Stimulated activated CD4-positive, alpha-beta T cell treated with anti-CD3 and anti-CD28 coated beads, Interleukin-4, amount 100 ng/mL, for 48 hours (primary cell): ENCODE measurements at places on chromosomes 1 and 21.

DNA sequence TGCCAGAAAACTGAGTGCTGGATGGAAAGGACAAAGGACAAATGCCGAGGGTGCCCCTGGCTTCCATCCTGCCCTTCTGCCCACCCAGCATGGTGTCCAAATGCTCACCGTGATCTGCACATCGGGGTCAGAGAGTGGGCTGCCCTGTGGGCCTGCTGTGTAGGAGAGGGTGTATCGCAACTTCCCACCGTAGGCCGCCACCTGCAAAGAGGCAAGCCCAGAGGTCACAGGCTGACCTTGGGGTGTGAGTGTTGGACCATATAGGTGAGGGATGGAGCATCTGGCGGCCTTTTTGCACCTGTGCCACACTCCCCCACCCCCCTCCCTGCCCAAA, 53.5 kb downstream of the LDLRAD2 start:
- no peak for DNase-seq

DNA sequence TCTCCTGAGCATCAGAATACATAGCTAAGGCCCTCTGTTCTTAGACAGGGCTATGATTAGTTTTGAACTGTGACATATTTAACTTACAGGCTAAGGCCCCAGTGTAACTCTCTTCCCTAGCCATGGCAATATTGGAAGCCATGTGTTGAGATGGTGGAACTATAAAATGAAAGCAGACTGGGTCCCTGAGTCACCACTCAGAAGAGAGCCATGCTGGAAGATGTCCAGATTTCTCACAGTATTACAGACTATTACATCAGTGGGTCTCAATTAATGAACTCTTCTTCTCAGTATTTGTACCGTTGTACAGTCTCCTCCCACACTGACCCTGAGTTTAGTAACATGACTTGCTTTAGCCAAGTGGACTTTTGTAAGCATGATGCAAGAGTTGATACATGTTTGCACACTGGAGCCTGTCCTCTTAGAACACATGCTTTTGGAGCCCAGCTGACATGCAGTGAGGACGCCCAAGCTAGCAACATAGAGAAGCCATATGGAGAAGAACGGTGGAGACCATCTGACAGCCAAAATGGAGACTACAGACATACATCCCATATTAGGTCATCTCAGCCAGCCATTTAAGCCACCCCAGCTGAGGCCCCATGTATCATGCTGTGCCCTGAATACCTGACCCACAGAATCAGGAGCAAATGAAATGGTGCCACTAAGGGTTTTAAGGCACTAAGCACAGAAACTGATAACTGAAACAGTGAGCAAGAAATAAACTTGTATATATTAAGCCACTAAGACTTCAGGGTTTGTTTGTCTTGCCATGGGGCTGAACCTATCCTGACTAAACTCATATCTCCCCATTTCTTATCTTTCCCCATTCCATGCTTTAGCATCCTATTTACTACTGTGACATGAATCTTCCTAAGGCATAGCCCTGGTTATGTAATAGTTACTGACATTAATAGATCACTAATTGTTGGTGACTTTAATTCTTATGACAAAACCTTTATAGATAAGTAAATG, 24.4 kb downstream of the TBX15 start:
- DNase-seq: no peak

DNA sequence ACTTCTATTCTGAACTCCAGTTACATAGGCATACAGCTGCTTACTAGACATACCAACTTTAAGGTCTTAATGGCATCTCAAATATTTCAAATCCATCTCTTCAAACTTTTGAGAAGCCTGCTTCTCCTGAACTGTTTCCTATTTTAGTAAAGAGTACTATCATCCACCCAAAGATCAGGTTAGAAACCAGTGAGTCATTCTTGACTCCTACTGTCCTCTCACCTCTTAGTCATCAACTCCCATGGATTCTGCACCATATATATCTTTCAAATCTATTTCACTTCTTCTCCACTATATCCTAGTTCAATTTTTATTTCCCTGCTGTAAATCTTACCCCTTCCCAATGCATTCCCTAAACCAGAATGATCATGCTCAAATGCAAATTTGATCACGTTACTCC, 18.1 kb upstream of the BEND5 start:
- no peak for DNase-seq

- DNase-seq: no peak
These were observed 217.3 kb downstream of the PTPRU start for GRCh38 chr1:29453502-29454240.

DNA sequence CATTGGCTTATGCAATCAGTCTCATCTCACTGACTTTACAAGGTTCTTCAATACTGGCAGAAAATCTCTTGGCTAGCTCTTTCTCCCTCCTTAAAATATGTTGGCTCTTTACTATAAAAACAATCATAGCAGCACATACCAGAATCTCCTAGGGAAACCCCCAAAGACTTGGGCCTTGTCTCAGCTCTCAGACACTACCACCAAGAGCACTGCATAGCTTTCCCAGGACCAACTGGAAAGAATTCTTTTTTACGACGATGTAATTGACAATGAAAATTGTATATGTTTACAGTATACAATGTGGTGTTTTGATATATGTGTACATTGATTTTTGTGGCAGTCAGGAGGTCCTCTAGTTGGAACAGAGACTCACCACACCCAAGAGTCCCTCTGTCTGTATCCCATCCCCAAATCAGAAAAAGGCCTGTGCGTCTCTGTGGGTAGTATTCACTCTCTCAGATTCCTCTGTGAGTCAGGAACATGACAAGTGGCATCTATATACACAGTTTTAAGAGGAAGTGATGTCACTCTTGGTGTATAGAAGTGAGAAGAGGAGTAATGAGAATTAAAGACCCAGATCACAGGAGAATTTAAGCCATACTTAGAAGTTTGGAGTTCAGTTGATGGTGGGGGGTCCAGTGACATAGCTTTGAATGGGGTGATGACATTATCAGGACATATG, 21.1 kb downstream of the SMAP2 start:
- DNase-seq: no peak

GRCh38 chr1:221774054-221774842, 32.4 kb upstream of the DUSP10 start:
- DNase-seq: no peak

DNA sequence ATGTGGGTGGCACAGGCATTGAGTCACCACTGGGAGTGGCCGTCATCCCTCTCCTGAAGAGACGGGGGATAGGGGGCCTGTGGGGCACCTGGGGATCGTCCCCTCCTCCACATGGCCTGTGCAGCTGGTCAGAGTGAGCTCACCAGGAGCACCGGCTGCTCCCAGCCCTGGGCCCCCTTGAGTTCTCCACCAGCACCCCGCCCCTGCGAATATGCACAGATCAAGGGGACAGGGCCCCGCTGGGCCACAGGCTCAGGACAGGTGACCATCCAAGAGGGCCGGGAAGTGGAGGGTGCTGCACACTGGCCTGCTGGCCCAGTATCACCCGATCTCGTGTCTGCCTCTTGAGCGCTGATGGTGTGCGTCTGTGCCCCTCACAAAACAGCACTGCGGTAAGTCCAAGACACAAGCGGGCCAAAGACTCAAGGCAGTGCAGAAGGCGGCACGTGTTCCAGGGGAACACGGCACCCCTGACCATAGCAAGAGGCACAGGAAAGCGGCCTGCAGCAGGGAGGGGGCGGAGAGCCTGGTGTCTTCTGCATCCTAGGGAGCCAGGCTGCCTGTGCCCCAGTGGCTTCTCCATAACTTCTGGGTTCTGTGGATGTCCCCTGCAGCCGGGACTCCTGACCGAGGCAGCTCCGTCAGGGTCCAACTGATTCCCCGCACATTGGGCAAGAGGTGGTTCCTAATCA, 18.1 kb upstream of the TSPEAR start:
- no peak for DNase-seq

DNA sequence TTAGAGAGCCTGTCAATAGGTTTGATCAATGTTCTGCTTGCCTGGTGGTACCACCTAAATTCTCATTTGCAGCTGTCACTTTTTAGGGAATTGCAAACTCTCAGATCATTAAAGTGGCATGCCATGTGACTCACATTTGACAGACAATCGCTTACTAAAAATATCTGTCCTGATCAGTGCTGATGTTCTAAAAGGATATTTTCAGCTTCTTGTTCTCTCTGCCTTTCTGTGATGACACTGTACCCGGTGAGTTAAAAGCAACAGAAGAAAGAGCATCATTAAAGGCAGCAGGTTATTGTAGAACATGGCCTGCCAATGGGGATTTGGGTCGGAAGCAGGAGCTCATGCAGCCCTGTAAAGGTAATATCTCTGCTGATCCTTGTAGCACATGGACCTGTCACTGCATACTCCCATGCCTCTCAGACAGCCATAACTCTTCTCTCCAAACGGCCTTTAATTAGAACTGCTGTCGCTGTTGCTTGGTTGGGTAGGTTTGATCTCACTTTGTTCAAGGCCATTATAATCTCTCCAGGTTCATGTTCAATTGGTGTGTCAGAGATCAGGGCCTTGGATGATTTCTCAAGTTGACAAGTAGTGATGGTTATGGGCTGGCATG, 441.3 kb upstream of the DEPDC1 start:
- no peak for DNase-seq

DNA sequence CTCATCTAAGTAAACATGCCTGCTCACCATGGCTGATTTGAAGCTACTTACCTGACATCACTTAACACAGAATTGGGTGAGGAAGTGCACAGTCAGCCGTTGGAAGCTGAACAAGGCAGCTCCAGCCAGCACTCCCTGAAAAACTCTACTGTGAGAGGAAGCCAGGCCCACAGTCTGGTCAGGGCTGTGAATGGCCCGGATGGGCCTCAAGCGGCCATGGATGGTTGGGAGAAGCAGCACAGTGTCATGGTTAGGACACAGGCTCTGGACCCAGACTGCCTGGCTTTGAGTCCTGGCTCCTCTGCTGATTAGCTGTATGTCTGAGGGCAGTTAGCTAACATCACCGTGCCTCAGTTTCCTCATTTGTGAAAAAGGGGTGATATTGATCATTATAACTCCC, 267.8 kb downstream of the GRIK3 start:
- no peak for DNase-seq

DNA sequence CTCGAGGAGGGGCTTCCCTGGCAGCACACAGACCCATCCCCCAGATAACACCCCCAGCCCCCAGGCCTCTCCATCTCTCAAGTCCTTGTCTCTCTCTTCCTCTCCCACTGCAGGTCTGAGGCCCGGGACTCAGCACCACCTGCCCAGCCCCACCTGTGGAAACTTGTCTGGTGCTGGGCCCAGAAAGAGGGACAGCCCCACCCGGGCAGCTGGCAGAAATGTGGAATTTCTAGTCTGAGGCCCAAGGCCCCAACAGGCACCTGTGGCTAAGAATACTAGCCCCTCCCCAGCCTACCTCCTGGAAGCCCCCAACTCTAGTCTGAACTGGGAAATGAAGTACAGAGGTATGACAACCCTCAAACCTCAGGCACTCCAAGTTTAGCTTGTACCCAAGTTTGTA, 15.4 kb downstream of the TTC39A start:
- DNase-seq: no peak
